ENCODE measurements at places on chromosomes 5 and 9.

DNA sequence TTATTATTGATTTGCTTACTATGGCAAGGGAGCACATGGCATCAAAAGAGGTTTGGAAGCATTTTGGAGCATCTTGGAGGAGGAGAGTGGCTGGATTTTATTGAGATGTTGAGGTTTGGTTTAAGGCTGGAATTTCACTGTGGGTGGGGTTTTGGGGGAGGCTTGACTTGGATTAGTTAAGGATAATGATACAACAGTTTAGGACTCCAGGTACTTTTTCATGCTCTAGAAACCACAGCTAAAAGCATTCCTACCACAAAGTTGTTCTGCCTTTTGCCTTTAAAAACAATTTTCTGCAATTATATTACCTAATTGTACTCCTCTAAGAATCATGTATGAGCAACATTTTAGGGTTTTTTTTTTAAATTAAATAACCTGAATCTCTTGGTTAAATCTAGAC, 5.0 kb downstream of the GCNT4 start:
- no peak for DNase-seq

- DNase-seq: no peak
Measured at GRCh38 chr5:177510567-177511053, 984 bp upstream of the DOK3 start.

DNA sequence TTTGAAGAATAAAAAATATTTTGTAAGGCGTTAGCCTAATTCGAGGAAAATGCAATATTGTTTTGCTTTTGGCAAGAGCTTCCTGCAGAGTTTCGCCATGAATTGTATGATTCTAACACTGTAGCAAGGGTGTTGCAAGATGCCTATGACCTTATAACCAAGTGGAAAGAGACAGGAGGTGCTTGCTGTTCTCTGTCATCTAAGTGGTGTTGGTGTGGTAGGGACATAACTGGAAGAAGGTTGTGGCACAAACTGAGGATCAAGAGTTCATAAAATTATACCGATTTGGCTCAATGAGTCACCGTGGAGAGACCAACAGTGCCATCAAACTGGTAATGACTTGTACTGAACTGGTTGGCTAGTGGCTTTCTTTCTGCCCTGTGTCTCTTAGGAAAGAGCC, 6.3 kb downstream of the STC2 start:
- DNase-seq: no peak

DNA sequence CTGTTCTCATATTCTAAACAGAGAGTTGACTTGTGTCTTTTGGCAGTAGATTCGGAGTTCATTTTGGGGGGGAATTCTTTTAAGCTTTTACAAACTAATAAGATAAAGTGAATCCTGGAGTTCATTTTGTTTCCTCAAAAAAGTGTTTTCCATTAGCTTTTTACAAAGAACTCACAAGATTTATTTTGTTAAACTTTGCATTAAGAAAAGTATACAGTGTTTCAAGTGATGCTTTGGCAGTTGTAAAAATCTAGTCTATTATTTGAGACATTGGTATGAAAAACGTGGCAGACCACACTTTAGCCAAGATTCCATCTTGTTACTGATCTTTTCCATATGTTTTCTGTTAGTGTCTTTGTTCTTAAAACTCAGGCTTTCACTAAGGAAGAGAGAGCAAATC, 1.2 kb upstream of the OMD start:
- no peak for DNase-seq

DNA sequence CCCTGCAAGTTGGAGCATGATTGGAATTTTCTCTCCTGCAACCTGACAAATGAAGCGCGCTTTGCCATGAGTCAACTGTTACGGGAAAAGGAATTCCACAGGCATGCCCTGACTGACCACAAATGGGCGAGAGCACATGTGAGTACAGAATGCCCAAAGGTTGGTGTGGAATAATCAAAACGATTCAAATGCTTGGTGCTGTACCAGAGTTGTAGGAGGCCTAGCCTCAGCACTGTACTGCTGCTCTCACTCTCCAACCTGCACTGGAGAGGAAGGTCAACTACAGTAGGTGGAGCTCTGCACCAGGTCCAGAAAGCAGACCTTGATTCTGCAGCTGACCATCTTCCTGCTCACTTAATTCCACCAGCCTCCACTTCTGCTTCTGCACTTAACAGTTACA, 406.9 kb upstream of the ACTBL2 start:
- DNase-seq: no peak

- DNase-seq: no peak
Measured at GRCh38 chr9:37197158-37198038, 77.0 kb downstream of the ZCCHC7 start.

- DNase-seq: no peak
Measured at GRCh38 chr5:75985077-75985476, 98.1 kb upstream of the SV2C start.

DNA sequence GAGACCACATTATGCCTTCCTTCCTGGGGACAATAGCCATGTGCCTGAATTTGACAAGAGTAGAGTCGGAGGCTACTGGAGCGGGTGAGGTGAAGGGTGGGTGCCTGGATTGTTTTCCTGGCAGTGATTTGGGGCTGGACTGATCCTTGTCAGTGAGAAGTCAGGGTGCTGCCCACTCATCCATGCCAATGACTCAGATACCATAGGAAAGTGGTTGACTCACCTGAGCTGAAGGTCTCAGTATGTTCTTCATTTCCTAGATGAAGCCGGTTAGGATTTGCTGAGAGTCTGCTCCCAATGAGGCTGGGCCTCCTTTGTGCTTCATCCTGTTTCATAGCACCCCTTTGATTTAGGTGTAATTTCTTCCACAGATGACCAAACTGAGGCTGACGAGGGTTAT, 366.0 kb downstream of the KDM4C start:
- DNase-seq: no peak

GRCh38 chr5:144088206-144089064, 82.0 kb downstream of the YIPF5 start:
- no peak for DNase-seq

GRCh38 chr5:107296572-107296971, 374.2 kb downstream of the EFNA5 start:
- no peak for DNase-seq

DNA sequence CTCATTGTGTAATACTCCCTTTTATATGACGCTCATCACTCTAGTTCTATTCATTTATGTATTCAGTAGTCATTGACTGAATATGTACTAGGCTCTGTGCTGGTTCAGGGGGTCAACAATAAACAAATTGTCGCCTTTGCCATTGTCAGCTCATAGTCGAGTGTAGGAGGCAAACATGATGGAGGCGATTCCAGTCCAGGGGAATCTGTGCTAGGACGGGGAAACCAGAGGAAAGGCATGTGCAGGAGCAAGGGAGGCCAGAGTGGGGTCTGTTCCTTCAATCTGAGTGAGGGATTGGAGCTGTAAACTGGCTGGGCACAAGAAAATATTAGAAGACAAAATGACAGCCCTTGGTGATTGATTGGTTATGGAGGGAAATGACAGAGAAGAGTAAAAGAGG, 83.9 kb downstream of the ANGPTL2 start:
- DNase-seq: no peak

DNA sequence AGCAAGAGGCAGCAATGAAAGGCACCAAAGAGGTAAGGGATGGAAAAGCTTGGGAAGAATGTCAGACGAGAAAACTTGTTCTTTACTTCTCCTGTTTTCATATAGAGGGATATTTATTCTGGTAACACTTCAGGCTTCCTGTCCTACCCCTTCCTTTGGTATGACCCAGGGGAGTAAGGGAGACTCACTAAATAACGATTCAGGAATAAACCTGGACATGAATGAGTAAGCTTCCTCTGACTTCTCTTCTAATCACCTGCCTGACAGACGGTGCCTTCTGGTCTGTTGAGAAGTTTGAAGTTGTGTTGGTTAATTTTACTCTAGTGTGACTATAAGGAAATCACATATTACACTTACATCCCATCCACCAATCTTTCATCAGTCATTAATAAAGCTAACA, 461.2 kb downstream of the CDH12 start:
- DNase-seq: no peak

DNA sequence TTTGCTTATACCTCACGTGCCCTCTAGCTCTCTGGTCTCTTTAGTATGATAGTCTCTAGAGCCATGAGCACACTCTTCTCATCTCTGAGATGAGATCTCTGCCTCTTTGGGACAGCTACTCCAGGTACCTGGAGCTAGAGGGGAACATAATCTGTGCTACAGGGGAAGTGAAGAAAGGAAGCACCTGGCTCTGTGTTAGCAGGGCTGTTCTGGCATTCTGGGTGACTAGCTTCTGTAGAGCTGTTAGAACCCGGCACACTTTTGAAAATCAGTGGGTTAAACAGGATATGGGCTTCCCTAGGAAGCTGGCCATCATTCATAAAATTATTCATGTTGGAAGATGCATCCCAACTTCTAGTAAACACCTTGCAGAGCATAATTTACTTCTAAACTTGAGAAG, 224.8 kb downstream of the MCTP1 start:
- DNase-seq: no peak

- no peak for DNase-seq
Measured at GRCh38 chr9:134902936-134903335, 14.8 kb downstream of the FCN1 start.

- no peak for DNase-seq
Measured at GRCh38 chr5:155750571-155750970, 576.4 kb upstream of the SGCD start.

GRCh38 chr5:124841829-124842712, 95.6 kb upstream of the ZNF608 start:
- peak; percentile 94 for DNase-seq

DNA sequence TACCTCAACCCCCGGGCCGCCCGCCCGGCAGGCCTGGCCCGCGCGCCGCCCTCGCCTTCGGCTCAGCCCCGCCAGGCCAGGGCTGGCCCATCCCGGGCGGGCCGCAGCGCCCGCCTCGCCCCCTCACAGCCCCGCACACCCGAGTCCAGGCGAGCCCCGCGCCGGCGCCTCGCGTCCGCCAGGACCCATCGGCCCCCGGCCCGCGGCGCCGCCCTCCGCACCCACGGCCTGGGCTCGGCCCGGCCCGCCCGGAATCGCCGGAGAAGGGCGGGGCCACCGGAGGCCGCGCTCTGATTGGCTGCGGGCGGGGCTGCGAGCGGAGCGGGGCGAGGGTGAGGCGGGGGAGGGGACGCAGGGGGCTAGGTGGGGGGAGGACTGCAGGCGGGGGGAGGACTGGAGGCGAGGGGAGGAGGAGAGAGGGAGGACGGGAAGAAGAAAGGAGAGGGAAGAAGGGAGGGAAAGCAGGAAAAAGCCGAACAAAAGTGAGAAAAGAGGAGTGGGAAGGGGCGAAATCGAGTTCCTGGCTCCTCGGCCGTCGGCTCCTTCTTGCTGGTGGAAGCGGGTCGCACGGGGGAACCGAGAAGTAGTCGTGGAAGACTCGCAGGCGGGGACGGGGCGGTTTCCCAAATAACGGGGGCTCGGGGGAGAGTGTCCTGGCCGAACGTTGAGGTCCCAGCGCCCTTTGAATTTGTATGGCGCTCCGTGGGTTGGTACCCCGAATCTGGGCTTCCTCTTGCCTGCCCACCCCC, 472 bp upstream of the UBTD2 start:
- DNase-seq: peak; percentile 94

DNA sequence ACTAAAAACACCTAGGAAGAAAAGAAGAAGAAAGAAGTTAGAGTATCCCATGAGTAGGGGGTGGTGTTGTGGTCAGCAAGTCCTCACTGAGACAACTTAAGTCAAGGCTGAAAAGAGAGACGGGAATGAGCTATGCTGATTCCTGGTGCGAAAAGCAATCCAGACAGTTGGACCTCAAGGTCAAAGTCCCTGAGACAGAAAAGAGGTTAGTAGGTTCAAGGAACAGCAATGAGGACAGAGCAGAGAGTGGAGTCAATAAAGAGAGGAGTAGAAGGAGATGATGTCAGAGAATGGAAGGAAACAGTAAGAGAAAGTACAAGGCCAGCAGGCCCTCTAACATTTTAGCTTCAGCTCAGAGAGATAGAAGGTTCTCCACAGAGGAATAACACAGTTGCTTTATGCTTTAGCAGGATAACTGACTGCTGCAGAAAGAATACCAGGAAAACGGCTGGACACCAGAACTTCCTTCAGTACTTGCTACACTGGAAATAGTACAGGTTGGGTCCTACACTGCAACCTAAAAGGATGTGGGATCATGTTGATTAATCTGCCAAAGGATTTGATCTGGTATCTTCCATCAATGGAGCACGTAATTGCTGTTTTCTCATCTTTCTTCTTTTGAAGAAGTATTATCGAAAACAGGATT, 43.6 kb downstream of the GNAQ start:
- DNase-seq: no peak

- no peak for DNase-seq
Measured at GRCh38 chr9:114250648-114251047, 72.2 kb upstream of the ORM1 start.

DNA sequence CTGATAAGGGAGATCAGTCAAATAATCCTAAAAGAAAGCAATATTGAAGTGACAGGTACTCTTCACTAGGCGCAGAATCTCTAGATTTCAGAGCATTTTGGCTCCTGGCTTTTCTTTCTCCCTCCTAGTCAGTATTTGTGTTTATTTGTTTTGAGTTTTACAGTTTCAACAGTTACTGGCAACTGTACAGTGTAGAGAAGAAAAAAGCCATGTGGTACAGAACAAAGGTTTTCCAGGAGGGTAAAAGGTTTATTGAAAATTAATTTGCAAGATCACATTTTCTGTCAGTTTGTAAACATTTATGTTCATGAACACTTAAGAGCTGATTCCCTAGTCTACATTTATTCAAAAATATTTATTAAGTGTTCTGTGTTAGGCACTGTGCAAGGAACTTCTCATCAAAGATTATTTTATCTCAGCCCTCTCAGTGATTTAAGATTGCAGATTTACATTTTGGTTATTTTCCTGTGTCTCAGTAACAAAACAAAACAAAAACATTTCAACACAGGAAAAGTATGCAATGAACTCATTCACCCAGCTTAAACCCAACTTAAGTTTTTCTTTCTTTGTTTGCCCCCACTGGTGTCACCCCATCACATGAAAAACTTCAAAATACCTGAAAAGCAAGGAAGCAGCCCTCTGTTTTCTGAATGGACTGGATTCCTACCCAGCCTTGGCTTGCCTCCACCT, 12.9 kb downstream of the MINAR2 start:
- no peak for DNase-seq

- DNase-seq: peak; percentile 60
Measured at GRCh38 chr5:56950626-56951125, 1.2 kb downstream of the MIER3 start.

- DNase-seq: peak; percentile 8
Measured at GRCh38 chr9:108363311-108363710, 492.5 kb downstream of the ACTL7B start.

DNA sequence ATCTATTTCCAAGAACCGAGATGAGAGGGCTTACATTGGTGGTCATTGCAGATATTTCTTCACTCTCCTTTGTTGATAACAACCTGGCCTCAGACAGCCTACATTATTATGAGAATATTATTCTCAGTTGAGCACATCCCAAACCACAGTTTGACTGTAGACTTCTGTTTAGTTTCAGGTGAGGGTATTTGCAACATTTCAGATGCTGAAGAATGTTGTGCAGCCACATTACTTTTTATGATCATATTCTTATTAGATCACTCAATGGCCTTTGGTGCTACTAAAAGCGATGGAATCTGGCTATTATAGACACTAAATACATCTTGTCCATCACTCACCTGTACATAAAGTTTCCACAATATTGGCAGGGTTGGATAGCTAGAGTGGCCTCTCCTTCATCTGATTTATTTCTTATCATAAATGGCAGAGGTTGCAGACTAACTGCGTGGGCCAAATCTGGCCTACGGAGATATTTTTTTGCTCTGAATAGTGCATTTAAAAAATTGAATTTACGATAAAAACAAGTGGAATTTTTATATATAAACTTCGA, 26.2 kb upstream of the RICTOR start:
- DNase-seq: no peak

- peak; percentile 77 for DNase-seq
Measured at GRCh38 chr5:149485655-149486615, 65.3 kb downstream of the CSNK1A1 start.

GRCh38 chr9:20309124-20309523, 313.2 kb downstream of the MLLT3 start:
- no peak for DNase-seq

GRCh38 chr5:133675376-133676154, 63.2 kb upstream of the FSTL4 start:
- DNase-seq: no peak

All from brain (organoid and tissue), 16 donors.